H4 (cell line): ENCODE measurements at places on chromosomes 16 and 17. TPM values are rescaled to one million over a fixed set of nuclear protein-coding genes. Genes with fewer than 3 reads are reported as not detected.

- peak; percentile 54 for DNase-seq
Observed at GRCh38 chr17:79473111-79473875, 137.6 kb downstream of the RBFOX3 start.

DNA sequence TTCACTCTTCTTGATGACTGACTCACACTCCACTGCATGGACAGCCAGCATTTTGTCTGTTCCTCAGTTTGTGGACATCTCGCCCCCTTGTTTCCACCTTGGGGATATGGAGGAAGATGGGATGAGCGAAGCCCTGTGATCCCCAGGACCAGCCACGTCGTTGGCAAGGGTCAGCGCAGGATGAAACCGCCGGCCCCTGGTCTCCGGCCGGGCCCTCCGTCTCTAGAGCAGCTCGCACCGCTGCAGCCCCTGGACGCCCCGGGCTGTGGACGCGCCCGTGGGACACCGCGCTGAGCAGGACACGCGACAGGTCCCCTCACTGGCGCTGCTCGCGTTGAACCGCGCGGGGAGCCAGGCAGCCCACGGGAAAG, 604 bp upstream of the ZC3H18 start:
- no peak for DNase-seq

The SMIM5 gene
- total RNA-seq: not detected in 2 replicates

DNA sequence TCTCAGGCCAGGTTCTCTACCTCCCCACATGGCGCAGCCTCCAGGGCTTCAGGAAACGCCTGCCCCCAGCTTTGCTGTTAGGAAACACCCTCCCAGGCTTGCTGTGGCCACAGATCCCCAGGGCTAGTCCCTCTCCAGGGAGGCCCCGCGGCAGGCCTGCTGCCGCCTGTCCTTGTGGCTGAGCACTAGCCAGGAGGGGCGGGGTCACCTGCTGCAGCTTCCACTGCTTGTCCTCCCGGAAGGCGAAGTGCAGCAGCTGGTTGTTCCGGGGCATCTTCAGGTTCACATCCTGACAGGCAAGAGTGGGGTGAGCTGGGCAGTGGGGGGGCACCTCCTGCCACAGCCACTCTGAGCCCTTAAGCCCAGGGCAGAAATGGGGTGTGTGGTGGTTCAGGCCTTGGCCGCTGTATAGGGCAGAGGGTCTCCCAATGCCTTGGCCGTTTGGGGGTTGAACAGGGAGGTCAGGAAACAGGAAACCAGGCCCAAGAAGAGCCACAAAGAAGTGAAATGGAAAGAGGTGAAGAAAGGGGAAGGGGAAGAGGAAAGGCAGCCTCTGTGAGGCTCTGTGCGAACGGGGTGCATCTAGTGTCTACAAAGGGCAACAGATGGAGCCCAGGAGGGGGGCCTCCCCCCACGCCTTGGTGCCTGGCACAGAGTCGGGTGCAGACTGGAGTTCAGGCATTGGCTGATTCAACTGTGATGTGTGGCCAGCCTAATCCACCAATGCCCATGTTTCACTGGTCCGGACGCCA, 2.0 kb downstream of the ROGDI start:
- no peak for DNase-seq

The KRT20 gene
- total RNA-seq: not detected in 2 replicates
